SJSA1 (cell line): ENCODE measurements at places on chromosomes 2 and 18. TPM values are rescaled to one million over a fixed set of nuclear protein-coding genes. Genes with fewer than 3 reads are reported as not detected.
A peak's percentile ranks its signal among the peaks of the same experiment; 100 is the strongest.

DNA sequence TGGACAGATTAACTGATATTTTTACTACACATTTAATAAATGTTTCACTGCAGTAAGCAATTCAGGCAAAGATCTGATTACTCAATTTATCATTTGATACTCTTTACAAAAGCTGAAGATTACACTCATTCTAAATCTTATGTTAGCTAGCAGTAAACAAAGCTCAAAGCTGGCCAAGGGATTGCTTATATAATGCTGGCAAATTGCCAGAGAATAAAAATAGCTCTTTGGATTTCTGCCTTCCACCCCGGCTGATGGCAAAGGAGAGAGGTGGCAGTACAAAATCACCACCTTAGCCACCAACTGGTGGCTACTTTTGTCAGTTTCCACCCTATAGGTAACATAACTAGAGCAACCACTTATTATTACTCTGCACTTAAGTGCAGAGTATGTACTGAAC is 320.5 kb downstream of the FSIP2 start:
- H3K4me3 ChIP-seq, result no peak overlapping the region
- DNase-seq, result no peak
- no peaks in the 10 kb centered on the region for H3K4me1 ChIP-seq
- H3K27me3 ChIP-seq, result no peaks in the 10 kb centered on the region

- H3K4me1 ChIP-seq, result no peaks in the 10 kb centered on the region
- H3K27ac ChIP-seq, result no peak overlapping the region
- no peak for DNase-seq
- H3K4me3 ChIP-seq, result no peak overlapping the region
- no peaks in the 10 kb centered on the region for H3K36me3 ChIP-seq
Observed at GRCh38 chr2:154709215-154709614, 10.7 kb downstream of the KCNJ3 start.

SERPINB4 gene
- 0.26 TPM in 1 of 2 replicates, not detected in the other for total RNA-seq

GRCh38 chr2:153072077-153072476 is 353.7 kb downstream of the ARL6IP6 start:
- 0 out of 2 replicates have a peak, but pooled peaks cover 2% of the 10 kb centered on the region for H3K27me3 ChIP-seq
- no peak for DNase-seq
- no peaks in the 10 kb centered on the region for H3K4me1 ChIP-seq
- no peak overlapping the region for H3K27ac ChIP-seq
- H3K36me3 ChIP-seq, result no peaks in the 10 kb centered on the region

- no peaks in the 10 kb centered on the region for H3K36me3 ChIP-seq
- H3K4me3 ChIP-seq, result no peak overlapping the region
- no peaks in the 10 kb centered on the region for H3K27me3 ChIP-seq
- no peak overlapping the region for H3K27ac ChIP-seq
Observed at GRCh38 chr18:54946149-54946581, 13.1 kb downstream of the CCDC68 start.

- no peak overlapping the region for H3K4me3 ChIP-seq
- no peaks in the 10 kb centered on the region for H3K36me3 ChIP-seq
- no peaks in the 10 kb centered on the region for H3K27me3 ChIP-seq
- no peaks in the 10 kb centered on the region for H3K4me1 ChIP-seq
- no peak overlapping the region for H3K27ac ChIP-seq
Observed at GRCh38 chr2:72349016-72349415, 201.4 kb upstream of the CYP26B1 start.

- peaks cover 35% of the 10 kb centered on the region for H3K4me1 ChIP-seq
- H3K27me3 ChIP-seq, result no peaks in the 10 kb centered on the region
- H3K4me3 ChIP-seq, result no peak overlapping the region
- no peaks in the 10 kb centered on the region for H3K36me3 ChIP-seq
- no peak for DNase-seq
Observed at GRCh38 chr2:46692316-46692715, 213.0 kb downstream of the TMEM247 start.

GRCh38 chr2:203585516-203585915 is 50.4 kb upstream of the RAPH1 start:
- H3K4me1 ChIP-seq, result peaks cover 21% of the 10 kb centered on the region
- H3K27ac ChIP-seq, result no peak overlapping the region
- H3K27me3 ChIP-seq, result no peaks in the 10 kb centered on the region

GRCh38 chr2:79210274-79210917 is 50.8 kb upstream of the REG3A start:
- no peaks in the 10 kb centered on the region for H3K4me1 ChIP-seq
- H3K4me3 ChIP-seq, result no peak overlapping the region
- no peak for DNase-seq
- H3K27me3 ChIP-seq, result no peaks in the 10 kb centered on the region

TANC1 gene
- 11.6 and 26.5 TPM in 2 replicates for total RNA-seq

ACAA2 gene
- 144 and 157 TPM in 2 replicates for total RNA-seq

GRCh38 chr2:174666845-174667244 is 69.2 kb upstream of the WIPF1 start:
- no peak overlapping the region for H3K27ac ChIP-seq
- DNase-seq, result no peak
- H3K4me3 ChIP-seq, result no peak overlapping the region

DNA sequence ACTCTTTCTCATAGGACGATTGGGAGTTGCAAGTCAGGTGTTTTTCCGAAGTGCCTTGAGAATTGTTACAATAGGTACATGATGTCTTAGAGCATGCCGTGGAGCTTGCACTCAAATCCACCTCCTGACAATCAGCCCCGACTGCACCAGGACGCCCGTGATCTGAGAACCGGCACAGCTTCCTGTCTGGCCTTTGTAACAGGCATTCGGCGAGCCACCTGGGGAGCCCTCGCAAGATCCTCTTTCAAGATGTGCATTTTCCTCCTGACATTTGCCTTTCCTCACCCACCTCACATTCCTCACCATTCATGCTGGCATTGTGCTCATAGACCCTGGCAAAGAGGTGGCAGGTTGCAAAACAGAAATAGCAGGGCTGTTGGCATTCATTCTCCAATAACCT is 427.3 kb downstream of the GALR1 start:
- no peaks in the 10 kb centered on the region; the same call in 1 of the 2 replicates for H3K27me3 ChIP-seq
- H3K36me3 ChIP-seq, result no peaks in the 10 kb centered on the region
- DNase-seq, result no peak

AQP12B gene
- total RNA-seq, result not detected in 2 replicates

CAPN13 gene
- not detected in 2 replicates for total RNA-seq

GRCh38 chr2:111633643-111634042 is 250.3 kb downstream of the ANAPC1 start:
- H3K4me3 ChIP-seq, result no peak overlapping the region
- H3K36me3 ChIP-seq, result no peaks in the 10 kb centered on the region
- DNase-seq, result no peak
- no peak overlapping the region for H3K27ac ChIP-seq

DNA sequence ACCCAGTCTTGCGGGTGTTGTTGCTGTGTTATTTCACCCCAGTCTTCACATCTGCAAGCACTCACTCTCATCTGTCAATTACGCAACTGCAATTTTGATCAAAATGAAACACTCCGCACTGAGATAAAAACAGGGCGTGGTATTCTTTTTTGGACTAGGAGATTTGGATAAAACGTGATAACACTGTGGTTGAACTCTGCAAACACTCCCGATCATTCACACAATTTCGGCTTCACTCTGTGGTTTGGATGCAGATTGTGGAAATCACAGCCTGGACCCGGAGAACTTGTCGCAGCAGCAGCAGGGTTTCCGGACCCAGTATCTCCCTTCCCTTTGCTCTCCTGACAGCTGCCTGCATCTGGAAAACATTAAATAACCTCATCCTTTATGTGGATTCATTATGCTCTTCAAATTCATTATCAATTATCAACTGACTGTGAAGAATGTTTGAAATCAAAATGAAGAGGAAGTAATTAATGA is 49.4 kb upstream of the APCDD1 start:
- H3K4me1 ChIP-seq, result no peaks in the 10 kb centered on the region
- no peaks in the 10 kb centered on the region for H3K36me3 ChIP-seq
- no peak overlapping the region for H3K4me3 ChIP-seq
- H3K27ac ChIP-seq, result no peak overlapping the region
- no peak for DNase-seq
- no peaks in the 10 kb centered on the region for H3K27me3 ChIP-seq

ANKRD62 gene
- not detected in 2 replicates for total RNA-seq

- no peak overlapping the region for H3K27ac ChIP-seq
- H3K4me1 ChIP-seq, result no peaks in the 10 kb centered on the region
- no peak overlapping the region for H3K4me3 ChIP-seq
- H3K36me3 ChIP-seq, result no peaks in the 10 kb centered on the region
- H3K27me3 ChIP-seq, result 0 out of 2 replicates have a peak, but pooled peaks cover 7% of the 10 kb centered on the region
Observed at GRCh38 chr2:169107645-169108044, 38.3 kb downstream of the DHRS9 start.

SLC25A12 gene
- 14.3 and 21.1 TPM in 2 replicates for total RNA-seq

GRCh38 chr2:201807452-201807999 is 1.2 kb downstream of the CDK15 start:
- no peak overlapping the region for H3K27ac ChIP-seq
- H3K4me3 ChIP-seq, result no peak overlapping the region
- no peak for DNase-seq
- no peaks in the 10 kb centered on the region for H3K36me3 ChIP-seq
- no peaks in the 10 kb centered on the region for H3K27me3 ChIP-seq

BMPR2 gene
- total RNA-seq, result 19.4 and 35.5 TPM in 2 replicates

DNA sequence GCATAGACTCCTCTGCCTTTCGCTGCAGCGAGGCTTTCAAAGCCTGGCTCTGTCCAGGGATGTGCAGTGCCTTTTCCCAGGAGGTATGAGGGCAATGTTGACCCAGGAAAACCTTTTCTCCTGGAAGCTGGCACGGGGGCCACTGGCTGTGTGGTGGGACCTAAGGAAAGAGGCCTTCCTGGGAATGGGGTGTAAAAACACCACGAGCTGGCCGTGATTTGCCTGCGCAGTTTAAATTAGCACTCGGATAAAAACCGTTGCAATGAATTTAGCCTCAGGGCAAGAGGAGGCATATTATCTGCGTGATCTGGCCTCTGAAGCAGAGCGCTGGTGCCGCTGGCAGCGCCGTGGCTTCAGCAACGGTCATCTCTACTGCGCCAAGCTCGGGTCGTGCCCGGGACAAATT is 3.0 kb downstream of the OSR1 start:
- no peak overlapping the region for H3K4me3 ChIP-seq
- H3K27me3 ChIP-seq, result no peaks in the 10 kb centered on the region
- H3K4me1 ChIP-seq, result peaks cover 11% of the 10 kb centered on the region
- DNase-seq, result no peak
- H3K27ac ChIP-seq, result no peak overlapping the region

DNA sequence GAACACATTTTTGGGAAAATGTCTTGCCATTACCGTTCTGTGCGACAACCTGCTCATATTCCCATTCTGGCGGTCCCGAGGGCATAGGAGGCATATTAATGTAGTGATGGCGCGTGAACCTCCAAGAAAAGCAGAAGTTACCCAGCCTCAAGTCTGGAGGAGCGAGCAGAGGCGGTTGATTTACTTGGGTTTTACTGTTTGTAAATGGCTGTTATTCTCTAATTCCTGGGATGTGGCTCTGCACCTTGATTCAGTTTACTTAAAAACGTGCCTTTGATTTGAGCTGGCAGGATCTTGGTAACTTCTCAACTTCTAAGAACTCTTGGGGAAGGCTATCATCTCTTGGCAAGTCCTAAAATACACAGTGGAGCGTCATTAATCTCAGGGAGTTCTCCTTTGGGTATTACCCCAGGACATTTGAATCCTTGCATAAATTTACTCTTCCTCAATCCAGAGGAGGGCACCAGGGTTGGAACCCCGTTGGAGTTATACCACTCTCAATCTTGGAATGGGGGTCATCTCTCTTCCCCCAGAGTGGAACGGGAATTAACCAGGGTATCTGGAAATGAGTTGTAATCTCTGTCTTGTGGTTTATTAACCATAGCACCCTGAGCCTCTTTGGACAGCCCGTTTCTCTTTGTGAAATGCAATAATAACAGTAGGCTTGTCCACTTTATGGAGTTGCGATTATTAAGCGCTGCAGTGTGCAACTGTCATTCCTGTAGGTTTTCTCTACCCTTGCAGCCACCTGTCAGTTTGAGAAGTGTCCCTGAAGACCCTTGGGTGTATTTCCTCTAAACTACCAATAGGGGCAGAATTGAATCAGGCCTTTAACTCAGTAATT is 2.1 kb downstream of the HK2 start:
- H3K36me3 ChIP-seq, result no peaks in the 10 kb centered on the region
- no peak overlapping the region for H3K27ac ChIP-seq
- H3K4me3 ChIP-seq, result peak overlapping the region; percentile 68
- peak; percentile 36 for DNase-seq
- no peaks in the 10 kb centered on the region for H3K27me3 ChIP-seq
- peaks cover 24% of the 10 kb centered on the region for H3K4me1 ChIP-seq

- no peak overlapping the region for H3K4me3 ChIP-seq
- H3K4me1 ChIP-seq, result no peaks in the 10 kb centered on the region
- H3K27me3 ChIP-seq, result peaks cover 10% of the 10 kb centered on the region; the same call in 1 of the 2 replicates
- DNase-seq, result no peak
Observed at GRCh38 chr2:73821227-73821626, 7.5 kb upstream of the STAMBP start.

GRCh38 chr2:45005261-45006002 is 3.8 kb downstream of the SIX2 start:
- no peak overlapping the region for H3K27ac ChIP-seq
- no peak overlapping the region for H3K4me3 ChIP-seq
- H3K4me1 ChIP-seq, result peaks cover 19% of the 10 kb centered on the region
- no peaks in the 10 kb centered on the region for H3K27me3 ChIP-seq
- H3K36me3 ChIP-seq, result no peaks in the 10 kb centered on the region
